Stimulated activated CD8-positive, alpha-beta memory T cell treated with anti-CD3 and anti-CD28 coated beads, Interleukin-4, amount 100 ng/mL, for 4 hours (primary cell): ENCODE measurements at places on chromosomes 11 and 22.

DNA sequence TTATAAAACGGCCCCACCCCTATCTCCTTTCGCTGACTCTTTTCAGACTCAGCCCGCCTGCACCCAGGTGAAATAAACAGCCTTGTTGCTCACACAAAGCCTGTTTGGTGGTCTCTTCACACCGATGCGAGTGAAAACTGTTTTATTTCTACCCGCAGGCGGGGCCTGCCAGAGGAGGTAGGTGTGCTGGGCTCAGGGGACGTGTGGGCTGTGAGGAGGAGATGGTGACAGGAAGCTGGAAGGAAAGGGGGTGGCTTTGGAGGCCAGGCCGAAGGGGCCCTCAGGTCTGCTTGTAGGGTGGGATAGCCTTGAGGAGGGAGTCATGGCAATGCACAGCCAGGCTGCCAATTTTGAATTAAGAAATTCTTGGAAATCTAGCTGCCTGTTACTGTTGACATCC lies 21.3 kb upstream of the KRTAP5-7 start:
- DNase-seq = no peak

- no peak for DNase-seq
Measured at GRCh38 chr11:41866525-41866924, 407.1 kb upstream of the LRRC4C start.

DNA sequence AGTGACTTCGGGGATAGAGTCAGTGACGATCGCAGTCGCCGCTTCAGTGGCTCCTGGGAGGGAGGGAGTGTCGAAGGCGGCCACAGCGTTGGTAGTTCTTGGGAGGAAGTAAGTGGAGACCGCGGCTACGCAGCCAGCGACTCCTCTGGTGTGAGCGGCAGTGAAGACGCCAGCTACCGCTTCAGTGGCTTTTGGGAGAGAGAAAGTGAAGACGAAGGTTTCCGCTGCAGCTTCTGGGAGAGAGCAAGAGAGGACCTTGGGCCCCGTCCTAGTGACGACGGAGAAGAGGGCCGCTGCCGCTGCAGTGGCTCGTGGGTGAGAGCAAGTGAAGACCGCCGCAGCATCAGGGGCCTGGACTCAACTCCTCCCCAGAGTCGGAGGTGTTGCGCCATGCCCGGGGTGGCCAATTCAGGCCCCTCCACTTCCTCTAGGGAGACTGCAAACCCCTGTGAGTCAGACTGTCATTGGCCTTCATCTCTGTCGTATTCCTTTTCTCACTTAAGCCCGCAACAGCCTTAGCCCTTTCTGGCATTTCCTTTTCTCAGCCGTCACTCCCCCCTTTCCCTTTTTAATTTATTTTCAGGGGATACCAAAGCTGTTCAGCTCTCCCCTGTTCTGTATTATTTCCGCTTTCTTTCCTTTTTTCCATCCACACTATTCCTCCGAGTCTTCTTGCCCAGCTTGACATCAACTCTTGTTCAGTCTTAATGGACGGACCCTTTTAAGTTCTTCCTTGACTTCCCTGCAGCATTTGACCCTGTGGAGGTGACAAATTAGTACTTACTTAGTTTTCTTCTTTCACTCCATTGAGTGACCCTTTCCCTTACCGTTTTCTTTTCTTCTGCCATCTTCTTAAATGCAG lies 1.0 kb downstream of the ANKRD42 start:
- peak; percentile 18 for DNase-seq

GRCh38 chr11:45906965-45907611 lies at the start of gene FREY1:
FREY1 (minus strand) TSS chr11:45907271; CDS start chr11:45907245, 26 bp downstream.
- DNase-seq = no peak

- DNase-seq = no peak
Measured at GRCh38 chr11:128451652-128452470, 135.5 kb downstream of the ETS1 start.

DNA sequence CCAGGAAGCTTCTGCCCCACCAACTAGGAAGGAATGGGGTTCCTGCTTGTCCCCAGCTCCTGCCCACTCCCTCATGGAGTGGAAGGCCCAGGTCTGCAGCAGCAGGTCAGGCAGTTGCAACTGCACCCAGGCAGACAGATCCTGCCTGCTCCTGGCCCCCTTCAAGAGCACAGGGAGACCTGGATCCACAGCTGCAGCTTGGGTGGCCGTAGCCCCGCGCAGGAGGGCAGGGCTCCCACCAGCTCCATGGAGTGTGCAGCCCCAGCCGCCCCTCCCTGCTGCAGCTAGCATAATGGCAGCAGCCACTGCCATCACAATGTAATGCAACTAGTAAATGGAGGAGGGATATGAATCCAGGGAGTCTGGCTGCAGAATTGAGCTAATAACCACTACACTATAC lies 187.5 kb upstream of the PLET1 start:
- DNase-seq = no peak

- DNase-seq = no peak
Measured at GRCh38 chr11:113638376-113638775, 67.7 kb downstream of the TMPRSS5 start.

- DNase-seq = no peak
Measured at GRCh38 chr11:14372011-14372410, 13.0 kb upstream of the RRAS2 start.

DNA sequence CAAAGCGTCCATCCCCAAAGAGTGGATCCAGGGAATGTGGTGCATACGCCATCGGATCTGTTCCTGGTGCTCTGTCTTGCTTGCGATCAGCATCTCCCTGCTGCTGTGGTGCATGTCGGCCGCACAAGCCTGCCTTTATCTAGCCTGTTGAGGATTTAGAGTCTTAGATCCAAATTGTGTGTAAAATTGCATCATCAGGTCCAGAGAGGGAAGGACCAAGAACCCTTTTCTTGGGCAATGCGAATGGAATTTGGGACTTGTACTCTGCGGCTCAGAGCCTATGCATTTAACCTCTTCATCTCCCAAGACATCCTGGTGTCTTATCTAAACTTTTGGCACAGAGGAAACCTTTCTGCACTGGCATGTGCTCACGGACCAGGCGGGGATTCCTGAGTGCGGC lies 1238.7 kb downstream of the TBC1D22A start:
- no peak for DNase-seq

DNA sequence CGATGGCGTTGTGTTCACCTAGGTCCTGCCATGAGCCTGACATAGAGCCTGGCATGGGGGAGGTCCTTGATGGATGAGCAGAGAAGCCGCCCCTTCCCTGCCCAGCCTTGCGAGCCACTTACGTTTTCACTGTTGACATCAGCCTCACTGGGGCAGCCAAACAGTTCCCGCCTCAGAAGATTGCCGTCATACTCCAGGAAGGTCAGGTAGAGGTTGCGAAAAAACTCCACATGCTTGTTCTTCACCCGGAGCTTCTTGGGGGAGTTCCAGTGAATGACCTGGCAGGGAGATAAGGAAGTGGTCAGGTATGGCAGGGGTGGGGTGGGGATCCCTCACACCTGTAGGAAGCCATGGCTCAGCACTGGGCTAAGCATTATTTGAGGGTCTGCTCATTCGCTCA lies 279.3 kb upstream of the SYN3 start:
- no peak for DNase-seq

- DNase-seq = no peak
Measured at GRCh38 chr11:115244296-115244695, 259.9 kb downstream of the CADM1 start.

- no peak for DNase-seq
Measured at GRCh38 chr22:28398981-28399380, 280.7 kb downstream of the TTC28 start.

GRCh38 chr11:122645847-122646246 lies 9.7 kb upstream of the UBASH3B start:
- no peak for DNase-seq

DNA sequence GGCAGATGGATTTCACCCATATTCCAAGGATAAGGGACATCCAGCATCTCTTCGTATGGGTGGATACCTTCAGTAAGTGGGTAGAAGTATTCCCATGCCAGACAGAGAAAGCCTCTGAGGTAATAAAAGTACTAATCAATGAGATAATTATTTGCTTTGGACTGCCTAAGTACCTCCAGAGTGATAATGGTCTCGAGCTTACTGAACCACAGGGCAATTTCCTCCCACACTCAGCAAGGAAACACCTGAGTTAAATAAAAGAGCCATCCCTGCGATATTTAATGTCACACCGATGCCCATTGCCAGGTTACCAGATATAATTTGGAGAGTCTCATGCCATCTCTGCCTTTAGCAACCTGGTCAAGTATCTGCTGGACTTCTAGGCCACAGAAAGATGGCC lies 70.6 kb upstream of the MPEG1 start:
- no peak for DNase-seq

DNA sequence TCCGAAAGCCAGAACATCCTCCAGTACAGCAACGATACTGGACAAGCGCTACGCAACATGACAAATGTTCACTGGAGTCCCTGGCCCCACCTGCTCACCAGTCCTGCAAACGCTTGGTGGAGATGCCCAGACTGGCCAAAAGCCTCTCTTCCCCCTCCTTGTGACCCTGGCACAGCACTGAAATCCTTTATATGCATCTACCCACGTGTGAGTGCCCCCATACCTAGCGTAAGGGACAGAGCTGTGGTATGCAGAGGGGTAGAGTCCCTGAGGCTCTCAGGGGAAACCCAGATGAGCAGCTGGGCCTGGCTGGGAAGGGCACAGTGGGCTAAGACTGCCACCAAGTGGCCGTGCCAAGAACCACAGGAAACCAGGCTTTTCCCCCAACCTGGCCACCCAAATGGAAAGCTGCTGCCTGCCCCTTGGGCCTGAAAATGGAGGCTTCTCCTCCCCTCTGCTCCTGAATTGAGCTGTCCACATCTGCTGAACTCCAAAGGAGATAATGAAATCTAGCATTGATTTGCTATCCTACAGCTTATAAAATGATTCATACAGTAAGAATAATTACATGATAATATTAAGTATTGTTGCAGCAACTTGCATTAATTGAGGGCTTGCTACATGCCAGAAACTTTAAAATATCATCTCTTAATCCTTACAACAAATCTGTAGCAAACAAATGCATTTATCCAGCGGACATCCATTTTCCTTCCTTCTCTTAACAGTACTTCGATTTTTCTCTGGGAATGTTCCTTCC lies 24.8 kb upstream of the TTC12 start:
- DNase-seq = peak; percentile 33

DNA sequence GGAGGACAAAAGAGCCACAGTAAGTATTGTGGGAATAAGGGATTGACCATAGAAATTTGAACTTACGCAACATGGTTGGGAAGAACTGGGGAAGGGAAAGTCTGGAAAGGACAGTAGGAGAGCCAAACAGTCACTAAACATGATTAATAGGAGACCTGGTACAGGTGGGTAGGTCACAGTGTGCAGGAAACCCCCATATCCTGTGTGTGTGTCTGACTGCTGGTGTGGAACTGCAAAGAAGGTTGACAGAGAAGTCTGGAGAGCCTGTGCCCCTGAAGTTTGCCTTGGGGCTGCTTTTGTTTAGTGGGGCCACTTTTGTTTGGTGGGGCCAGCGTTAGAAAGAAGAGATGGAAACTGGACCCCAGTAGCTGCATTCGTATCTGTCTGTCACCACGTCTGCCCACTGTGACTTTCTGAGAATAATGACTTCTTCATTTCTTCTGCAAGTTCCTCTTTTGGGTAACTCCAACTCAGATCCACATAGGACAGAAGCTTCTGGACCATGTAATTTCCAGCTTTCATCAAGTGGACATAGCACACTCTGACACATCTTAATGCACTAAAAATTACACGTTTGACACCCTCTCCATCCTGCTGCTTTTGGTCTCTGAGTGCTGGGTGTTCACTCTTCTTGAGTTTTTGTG lies 126.8 kb upstream of the RAG2 start:
- DNase-seq = no peak

DNA sequence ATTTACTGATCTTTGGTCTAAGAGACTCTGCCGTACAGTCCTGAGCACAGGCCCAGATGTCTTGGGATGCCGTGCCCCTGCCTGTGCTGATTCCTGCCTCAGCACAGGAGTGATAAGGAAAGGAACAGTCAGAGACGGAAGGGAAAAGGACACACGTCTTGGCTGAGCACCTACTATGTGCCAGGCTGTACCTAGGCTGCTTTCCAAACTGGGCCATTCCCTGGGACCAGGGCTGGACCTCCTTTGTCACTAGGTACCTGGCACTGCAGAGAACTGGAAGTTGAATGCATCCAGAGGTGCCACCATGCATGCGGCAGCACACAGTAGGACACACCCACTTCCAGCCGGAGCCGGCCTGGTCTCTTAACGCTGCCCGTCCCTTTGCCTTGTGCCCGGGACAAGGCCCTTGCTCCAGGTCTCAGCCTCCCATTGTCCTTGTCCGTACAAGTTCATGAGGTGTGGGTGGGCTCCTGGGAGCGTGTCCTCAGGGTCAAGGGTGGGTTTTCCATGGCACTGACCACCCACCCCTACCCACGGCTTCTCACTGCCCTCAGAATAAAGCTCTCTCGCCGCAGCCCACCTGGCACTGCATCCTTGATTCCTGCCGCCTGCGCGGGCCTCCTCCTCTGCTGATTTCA lies 1.1 kb upstream of the SSTR3 start:
- no peak for DNase-seq

- no peak for DNase-seq
Measured at GRCh38 chr11:127274328-127274676, 273.7 kb upstream of the KIRREL3 start.

DNA sequence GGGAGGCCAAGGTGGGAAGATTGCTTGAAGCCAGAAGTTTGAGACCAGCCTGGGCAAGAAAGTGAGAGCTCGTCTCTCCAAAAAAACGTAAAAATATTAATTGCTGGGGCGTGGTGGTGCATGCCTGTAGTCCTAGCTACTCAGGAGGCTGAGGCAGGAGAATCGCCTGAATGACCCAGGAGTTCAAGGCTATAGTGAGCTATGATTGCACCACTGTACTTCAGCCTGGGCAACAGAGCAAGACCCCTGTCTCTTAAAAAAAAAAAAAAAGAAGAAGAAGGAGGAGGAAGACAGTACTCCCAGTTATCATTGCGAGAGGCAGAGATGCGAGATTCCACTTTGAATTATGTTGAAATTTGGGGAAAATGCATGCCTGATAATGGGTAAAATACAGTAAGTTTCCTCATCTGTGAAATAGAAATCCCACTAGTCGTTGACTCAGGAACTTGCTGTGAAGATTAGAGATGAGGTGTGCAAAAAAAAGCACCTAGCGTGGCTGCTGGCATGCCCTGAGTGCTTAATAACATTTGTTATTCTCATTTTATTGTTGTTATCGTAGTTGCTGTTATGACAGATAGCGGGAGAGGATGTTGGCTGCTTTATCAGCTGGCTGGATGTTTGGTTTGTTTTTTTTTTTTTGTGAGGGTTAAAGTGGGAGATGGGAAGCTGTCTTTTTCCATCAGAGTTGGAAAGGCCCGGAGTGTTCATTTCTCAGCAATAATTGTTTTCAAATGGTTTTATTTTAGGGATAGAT lies 33.4 kb downstream of the BCR start:
- no peak for DNase-seq

GRCh38 chr11:46918788-46919513 lies 601 bp upstream of the LRP4 start:
- no peak for DNase-seq

GRCh38 chr11:44407211-44407996 lies 97.5 kb upstream of the ALX4 start:
- DNase-seq = no peak
